ENCODE measurements at places on chromosomes 1 and 21.

DNA sequence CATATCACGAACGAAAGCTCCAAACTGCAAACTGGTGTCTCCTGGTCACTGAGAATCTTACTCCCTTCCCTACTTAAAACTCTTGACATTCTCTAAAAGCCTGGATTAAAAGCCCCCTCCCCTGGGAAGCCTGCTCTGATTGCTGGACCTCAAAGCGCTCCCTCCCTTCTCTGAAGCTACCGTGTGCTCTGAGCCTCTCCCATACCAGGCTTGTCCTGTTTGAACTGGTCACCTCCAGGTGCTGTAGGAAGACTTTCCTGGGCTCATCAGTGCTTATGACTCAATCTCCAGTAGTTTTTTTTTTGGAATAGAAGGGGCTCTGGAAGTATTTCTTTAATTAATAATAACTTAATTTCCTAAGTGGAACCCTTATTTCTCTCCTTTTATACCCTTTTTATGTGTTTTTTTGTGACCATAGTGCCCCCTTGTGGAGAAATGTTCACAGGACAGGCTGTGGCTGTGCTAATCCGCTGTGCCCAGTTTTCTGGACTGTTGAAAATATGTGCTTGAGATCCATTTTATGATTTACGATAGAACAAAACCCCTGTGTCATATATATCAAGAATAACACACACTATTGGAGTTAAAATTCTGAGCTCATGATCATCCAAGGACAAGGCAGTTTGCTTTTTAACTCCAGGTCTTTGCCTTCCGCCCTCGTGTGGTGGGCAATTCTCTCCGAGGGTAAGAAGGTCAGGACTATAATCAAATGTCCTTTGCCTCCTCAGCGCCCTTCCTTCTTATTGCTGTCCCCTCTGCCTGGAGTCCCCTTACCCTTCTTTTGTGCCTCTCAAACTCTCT is 16.9 kb downstream of the MTARC1 start:
- H3K4me1 ChIP-seq: peaks cover 31% of the 10 kb centered on the region
- H3K36me3 ChIP-seq: no peaks in the 10 kb centered on the region
- H3K27me3 ChIP-seq: no peaks in the 10 kb centered on the region
- no peak for DNase-seq

GRCh38 chr1:46301406-46301807 is 2.0 kb downstream of the LRRC41 start:
- peak overlapping the region; percentile 75 for H3K4me3 ChIP-seq
- DNase-seq: no peak
- peaks cover 19% of the 10 kb centered on the region for H3K36me3 ChIP-seq
- H3K4me1 ChIP-seq: peaks cover 59% of the 10 kb centered on the region

- H3K27me3 ChIP-seq: no peaks in the 10 kb centered on the region
- no peak for DNase-seq
- H3K4me3 ChIP-seq: peak overlapping the region; percentile 100
- H3K4me1 ChIP-seq: peaks cover 28% of the 10 kb centered on the region
- H3K27ac ChIP-seq: peak overlapping the region; percentile 100
Observed at GRCh38 chr1:6614019-6614928, 743 bp downstream of the PHF13 start.

DNA sequence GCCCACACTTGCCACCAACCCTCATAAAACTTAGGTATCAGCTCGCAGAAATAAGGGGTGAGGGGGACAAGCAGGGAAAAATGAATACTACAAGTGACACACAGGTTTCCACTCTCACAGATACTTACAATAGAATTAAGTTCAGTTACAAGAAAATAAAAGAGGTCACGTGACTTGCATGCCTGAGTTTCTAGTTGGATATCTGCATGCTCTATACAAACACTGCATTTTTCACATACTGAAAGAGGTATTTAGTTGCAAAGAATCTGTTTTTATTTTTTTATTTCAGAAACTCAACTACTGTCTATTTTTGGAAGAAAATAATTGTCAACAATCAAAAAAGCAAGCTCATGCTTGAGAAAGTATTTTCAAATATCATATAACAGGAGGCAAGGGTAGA is 43.5 kb downstream of the DPYD start:
- H3K36me3 ChIP-seq: no peaks in the 10 kb centered on the region
- no peaks in the 10 kb centered on the region for H3K4me1 ChIP-seq
- no peak overlapping the region for H3K4me3 ChIP-seq
- H3K27me3 ChIP-seq: no peaks in the 10 kb centered on the region
- no peak for DNase-seq

- H3K4me1 ChIP-seq: no peaks in the 10 kb centered on the region
- H3K27ac ChIP-seq: no peak overlapping the region
- H3K36me3 ChIP-seq: no peaks in the 10 kb centered on the region
- no peak for DNase-seq
- no peaks in the 10 kb centered on the region for H3K27me3 ChIP-seq
Observed at GRCh38 chr1:40307186-40307585, 9.9 kb downstream of the COL9A2 start.

DNA sequence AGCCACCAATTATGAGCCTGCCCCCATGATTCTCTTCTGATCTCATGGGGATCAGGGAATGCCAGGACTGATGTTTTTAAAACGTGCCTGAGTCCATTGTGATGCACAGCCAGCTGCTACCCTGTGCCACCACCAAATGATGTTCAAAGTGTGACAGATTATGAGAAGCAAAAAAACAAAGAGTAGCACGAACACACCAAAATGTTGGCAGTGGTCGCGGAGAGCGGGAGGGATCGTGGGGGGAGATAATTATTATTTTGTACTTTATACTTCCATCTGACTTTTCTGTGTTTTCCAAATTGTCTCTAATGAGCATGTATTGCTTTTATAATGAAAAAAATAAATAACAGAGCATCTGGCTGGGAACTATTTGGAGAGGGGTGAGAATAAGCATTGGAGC is 50.5 kb downstream of the EPHB2 start:
- DNase-seq: no peak
- H3K36me3 ChIP-seq: no peaks in the 10 kb centered on the region
- H3K4me1 ChIP-seq: no peaks in the 10 kb centered on the region

DNA sequence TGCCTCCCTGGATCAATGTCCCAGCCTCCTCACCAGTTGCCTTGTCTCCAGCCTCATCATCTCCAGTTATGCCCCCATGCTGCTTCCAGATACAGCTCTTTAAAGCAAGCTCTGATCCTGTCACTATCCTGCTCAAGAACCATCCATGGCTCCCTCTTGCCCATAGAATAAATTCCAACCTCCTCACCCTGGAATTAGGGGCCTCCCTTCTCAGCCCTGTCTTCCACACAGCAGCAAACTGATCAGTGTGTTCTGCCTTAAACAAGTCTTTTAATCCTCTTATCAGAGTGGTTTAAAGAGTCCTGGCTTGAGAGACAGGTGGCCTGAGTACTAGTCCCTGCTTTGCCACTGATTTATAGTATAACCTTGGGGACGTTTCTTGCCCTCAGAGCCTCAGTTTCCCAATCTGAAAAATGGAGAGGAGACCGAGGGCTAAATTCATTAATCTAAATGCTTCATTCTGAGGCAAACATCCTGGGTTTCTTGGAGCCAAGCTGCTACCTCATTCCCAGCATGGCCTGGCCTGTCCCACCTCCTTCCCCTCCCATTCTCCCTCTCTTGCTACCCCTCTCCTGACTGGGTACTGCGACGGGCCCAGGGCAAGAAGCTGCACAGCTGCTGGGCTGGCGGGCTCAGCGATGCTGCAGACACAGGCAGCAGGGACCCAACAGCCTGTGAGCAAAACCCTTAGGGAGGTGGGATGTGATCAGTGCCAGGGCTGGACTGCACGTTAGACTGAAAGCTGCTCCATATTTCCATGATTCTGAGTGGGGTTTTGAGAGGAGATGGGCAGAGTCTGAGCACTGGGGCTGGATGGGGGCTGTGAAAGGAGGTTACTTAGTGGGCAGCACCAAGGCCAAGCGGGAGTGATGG is 221.4 kb downstream of the PTPRU start:
- H3K27ac ChIP-seq: no peak overlapping the region
- H3K4me1 ChIP-seq: no peaks in the 10 kb centered on the region
- no peaks in the 10 kb centered on the region for H3K36me3 ChIP-seq
- H3K4me3 ChIP-seq: no peak overlapping the region
